ENCODE measurements at places on chromosomes 16 and 17.

DNA sequence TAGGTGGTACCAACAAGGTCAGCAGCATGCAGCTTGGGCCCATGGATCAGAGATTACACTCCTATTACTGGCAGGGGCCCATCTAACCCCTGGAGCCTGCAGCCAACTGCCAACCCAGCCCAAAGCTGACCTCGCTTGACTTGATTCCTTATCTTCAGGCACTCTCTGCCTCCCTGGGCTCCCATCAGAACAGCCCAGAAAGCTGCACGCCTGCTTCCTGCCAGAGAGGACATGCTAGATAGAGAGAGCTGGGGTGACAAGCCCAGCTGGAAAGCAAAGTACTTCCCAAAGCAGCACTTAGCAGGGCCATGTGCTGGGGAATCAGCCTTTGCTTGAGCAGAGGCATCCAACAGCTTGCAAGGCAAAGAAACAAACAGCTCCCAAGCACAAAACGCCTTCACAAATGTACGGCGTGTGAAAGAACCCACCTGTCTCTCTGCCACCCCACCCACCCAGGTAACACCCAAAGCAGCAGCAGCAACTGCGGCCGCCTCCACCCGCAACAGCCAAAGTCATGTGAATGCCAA, 74.2 kb upstream of the NLK start:
- no peak for DNase-seq

DNA sequence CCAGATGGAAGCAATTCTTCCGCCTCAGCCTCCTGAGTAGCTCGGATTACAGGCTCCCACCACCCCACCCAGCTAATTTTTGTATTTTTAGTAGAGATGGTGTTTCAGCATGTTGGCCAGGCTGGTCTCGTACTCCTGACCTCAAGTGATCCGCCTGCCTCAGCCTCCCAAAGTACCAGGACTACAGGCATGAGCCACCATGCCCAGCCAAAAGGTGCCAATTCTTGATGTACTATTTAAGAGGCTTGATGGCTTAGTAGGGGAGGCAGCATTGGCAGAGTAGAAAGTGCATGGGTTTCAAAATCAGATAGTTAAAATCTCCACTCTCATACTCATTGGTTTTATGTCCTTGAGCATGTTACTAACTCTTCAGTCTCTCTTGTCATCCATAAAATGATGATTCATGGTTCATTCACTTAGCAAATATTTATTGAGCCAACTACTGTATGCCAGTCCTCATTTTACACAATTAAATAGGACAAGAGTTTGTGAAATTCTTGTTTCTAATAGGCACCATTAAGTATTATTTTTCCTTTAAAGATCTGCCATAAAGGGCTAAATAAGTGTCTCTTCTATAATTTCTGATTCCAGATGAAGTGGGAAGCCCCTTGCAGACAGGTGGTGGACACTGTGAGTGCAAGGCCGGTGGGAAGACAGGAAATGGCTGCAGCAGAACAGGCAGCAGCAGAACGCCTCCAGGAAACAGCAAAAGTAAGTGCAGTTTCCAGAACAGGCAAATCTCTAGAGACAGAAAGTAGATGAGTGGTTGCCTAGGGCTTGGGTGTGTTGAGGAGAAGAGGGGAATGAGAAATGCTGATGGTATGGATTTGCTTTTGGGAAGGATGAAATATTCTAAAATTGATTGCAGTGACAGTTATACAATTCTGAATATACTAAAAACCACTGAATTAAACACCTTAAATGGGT, 8.2 kb upstream of the RPL27 start:
- DNase-seq = no peak

- DNase-seq = peak; percentile 55
These were observed 245.6 kb upstream of the RBFOX1 start for GRCh38 chr16:7086822-7087616.

DNA sequence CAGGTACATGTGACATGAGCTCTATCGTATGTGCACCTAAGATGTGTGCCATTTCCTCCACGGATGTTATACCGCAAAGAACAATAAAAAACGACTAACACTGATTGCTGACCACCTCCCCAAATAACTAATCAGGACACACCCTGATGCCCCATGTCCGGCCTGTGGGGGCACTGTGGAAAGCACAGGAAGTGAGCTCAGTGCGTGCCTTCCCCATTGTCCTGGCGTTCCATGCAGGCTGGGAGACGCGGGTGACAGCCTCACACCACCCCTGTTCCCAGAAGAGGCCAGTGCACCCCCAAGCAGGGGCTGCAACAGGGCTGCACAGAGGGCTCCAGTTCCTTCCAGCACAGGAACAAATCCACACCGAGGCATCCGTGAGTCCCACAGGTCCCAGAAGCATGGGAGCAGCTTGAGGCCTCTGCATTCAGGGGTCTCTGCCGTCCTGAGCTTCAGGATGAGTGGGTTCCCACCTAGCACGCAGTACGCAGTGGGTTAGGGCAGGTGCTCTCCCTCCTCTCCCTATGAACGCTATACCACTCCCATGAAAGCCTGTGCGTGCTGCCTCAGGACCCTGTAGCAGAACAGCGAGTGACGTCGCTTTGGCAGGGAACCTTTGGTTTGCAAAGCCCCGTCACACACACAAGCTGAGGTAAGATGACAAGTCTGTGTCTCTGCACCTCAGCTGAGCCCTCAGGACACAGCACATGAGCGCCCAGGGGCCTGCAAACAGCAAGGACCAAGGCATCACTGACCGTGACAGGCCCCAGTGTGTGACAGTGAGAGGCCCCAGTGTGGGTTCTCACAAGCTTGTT, 117.7 kb downstream of the ZNF778 start:
- no peak for DNase-seq

GRCh38 chr16:6038941-6039645, 941.5 kb upstream of the EEF2KMT start:
- DNase-seq = no peak

- no peak for DNase-seq
These were observed 631 bp downstream of the SP6 start for GRCh38 chr17:47850373-47850691.

GRCh38 chr17:42527932-42528331, 8.1 kb upstream of the NAGLU start:
- no peak for DNase-seq

- DNase-seq = no peak
These were observed 2.5 kb downstream of the P2RX1 start for GRCh38 chr17:3913531-3914311.

DNA sequence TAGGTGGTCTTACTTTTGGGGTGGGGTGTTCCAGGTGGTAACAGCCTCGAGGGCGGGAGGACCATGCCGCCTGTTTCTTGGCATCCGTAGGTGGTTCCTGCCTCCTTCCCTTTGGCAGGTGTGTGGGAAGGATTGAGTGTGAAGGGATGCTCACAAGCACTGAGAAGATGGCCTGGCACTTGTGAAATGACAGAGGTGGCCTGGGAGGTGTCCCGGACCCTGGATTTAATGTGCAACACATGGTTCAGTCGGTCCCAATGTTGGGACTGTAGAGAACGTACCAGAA, 165.8 kb upstream of the FOXF1 start:
- DNase-seq = no peak

GRCh38 chr16:26133416-26134093, 441.8 kb downstream of the HS3ST4 start:
- peak; percentile 63 for DNase-seq

DNA sequence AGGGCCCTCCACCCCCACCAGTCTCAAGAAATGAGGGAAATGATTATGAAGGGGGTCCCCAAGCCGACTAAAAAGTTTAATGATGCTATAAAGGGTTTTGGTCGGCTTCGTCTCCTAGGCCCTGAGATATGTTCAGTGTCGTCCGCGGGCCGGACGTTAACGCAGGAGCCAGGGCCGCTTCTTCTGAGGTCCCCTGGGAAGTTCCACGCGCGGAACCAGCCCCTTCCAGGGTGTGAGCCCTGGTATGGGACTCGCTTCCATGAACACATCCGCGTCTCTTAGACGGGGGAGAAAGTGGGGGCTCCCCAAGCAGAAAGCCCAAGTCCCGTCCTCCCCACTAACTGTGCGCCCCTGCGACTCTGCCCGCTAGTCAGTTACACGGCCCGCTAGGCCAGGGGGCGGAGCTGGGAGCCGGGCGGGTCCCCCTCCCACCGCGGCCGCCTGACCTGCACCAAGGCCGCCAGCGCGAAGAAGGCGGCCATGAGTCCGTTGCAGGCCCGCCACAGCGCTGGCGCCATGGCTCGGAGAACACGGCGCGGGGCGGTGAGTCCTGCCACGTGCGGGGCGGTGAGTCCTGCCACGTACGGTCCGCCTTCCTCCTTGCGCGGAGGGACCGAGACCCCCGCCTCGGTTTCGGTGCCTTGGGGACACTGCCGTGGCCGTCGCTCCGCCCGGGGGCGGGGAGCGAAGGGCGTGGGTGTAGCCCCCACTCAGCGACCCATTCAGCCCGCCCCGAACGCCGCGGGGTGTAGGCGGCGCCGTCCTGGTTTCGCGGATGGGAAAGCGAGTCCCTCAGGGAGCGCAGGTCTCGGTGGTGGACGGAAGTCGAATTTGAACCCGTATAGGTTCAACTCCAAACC, at the start of gene TMEM220:
TMEM220 (minus strand) TSS at position 690 of the 860 bp plus-strand sequence; CDS start at position 518, 172 bp downstream.
- DNase-seq = no peak

DNA sequence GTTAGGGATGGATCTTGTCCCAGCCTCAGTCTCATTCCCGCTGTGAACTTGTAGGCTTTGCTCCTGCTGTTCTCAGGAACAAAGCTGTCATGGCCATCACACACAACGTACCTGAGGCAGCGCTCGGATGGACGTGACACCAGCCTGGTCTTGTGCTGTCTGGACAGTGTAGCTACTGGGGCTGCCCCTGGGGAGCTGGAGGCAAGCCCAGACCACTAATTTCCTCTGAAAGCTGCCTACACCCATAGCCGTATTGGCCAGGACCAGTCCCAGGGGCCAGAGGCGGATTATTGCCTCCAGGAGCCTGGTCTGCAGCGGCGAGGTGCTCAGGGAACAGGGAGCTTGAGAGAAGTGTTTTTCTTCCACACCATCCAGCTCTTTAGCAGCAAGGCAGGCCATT, 11.7 kb downstream of the ZNHIT3 start:
- DNase-seq = no peak

DNA sequence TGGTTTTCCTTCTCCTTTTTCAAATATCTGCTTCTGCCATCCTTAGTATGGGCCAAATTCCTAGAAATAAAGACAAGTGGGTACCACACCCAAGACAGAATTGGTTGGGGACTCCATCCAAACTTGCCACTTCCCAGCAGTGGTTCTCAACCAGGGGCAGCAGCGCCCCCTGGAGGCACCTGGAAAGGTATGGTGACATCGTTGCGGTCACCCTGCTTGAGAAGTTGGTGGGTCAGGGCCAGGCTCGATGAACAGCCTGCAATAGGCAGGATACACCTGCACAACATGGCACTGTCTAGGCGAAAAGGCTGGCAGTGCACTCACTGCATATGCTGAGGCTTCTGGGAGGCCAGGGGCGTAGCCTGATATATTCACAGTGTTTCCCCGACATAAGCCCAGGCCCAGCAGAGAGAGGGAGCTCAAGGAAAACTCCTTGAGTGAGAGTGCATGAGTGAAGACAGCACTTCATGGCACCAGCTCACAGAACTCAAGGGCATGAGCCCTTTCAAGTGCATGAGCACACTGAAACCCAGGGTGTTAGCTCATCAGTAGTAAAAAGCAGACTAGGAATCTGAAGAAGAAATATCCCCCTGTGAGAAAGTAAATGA, 57.7 kb downstream of the CMC2 start:
- no peak for DNase-seq

- DNase-seq = no peak
These were observed 18.7 kb downstream of the TNS4 start for GRCh38 chr17:40482722-40483121.

DNA sequence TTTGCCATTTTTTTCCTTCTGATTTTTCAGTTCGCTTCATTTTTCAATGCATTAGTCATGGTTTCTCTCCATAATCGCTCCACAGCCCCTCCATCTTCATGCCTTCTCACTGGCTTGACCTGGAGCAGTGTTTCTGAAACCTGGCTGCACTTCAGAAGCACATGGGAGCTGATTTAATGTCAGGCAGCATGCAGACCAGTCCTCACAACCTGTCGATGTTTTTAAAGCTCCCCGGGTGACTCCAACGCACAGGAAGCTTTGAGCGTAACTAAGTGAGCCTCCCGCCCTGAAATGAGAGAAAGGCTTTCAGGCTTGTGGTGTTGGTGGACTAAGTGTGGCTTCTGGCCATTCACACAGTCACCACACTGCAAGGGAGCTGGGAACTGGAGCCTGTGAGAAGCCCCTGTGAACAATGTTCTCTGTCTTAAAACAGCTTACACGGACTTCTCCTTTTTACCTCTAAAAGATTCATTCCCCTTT, 16.8 kb upstream of the DRG2 start:
- DNase-seq = no peak

GRCh38 chr17:76386966-76387765, 2.8 kb downstream of the SPHK1 start:
- no peak for DNase-seq

- DNase-seq = no peak
These were observed 10.2 kb upstream of the MPP2 start for GRCh38 chr17:43917348-43918025.

DNA sequence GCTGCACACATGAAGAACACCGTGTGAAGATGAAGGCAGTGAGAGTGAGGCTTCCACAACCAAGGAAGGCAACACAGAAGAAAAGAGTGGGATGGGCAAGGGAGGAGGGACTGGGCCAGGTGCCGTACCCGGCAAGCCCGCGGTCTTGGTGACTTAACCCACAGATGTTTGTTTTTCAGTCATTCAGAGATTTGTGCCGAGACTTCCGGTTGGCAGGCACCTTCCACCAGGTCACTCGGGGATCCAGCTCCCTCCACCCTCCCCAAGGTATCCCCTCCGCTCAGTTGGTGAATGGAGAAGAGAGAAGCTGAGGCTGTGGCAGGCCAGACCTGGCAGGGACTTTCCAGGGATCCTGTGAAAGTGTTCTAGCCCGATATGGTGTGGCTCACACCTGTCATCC, 4.9 kb upstream of the KREMEN2 start:
- DNase-seq = no peak

DNA sequence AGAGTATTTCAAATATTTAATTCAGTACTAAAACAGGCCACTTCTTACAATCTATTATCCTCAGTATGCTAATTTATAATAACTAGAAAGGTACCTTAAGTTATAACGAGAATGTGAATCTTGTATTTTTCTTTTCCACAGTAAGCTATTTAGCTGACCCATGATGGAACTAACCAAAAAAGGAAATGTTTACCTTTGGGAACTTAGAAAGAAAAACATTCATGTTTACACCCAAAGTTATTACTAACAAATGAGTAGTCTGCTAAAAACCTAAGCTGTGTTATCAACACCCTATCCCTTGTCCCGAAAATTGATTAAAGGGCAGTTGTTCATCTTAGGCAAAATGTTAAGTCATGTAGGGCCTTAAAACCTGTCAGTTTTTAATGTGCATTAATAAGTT, 8.1 kb downstream of the GNA13 start:
- DNase-seq = no peak

- DNase-seq = no peak
These were observed at the start of gene WDR81 for GRCh38 chr17:1724351-1724868. TSS of gene WDR81 (plus strand) at chr17:1724704. CDS start at chr17:1724960, 256 bp downstream.

- no peak for DNase-seq
These were observed 17.7 kb upstream of the SALL1 start for GRCh38 chr16:51168755-51169154.

DNA sequence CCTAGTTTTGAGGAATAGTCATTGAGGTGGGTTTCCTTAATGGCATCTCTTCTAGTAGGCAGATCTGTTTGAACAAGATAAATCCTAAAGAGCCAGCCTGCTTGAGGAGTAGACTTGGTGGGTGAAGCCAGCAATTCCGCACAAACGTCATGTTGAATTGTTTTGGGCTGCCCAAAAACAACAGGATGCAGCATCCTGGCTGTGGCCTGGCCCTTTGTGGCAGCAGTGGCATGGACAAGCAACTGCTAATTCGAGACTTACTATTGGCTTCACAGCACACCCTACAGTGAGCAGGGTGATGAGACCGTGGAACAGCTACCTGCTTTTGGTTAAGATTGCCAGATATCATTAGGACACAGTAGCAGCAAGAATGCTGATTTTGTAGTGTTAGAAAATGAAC, 9.3 kb upstream of the VPS4A start:
- no peak for DNase-seq

Data from DMS153 (cell line).